Liver (tissue), 10 donors: ENCODE measurements at places on chromosomes 4 and X.

GRCh38 chrX:2423282-2423681 lies 77.5 kb downstream of the DHRSX start:
- DNase-seq: no peak
- peaks cover 2% of the 10 kb centered on the region for H3K36me3 ChIP-seq
- H3K27me3 ChIP-seq: no peaks in the 10 kb centered on the region
- H3K4me1 ChIP-seq: no peaks in the 10 kb centered on the region

DNA sequence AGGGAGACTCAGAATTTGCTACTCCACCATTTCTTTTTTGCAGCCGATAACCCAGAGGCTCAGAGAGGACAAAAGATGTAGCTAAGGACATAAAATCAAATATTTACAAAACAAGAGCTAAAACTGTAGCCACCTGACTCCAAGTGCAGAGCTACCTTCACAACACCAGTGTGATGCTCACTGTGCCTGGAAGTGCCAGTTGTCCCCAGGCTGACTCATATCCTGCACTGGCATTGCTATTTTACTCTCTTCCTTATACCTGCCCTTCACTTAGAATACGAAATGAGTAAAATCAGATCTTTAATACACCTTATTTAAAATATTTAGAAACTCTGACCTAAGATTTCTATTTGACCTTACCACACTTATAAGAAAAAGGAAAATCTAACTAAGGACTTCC lies 39.5 kb downstream of the SLC7A11 start:
- peaks cover 3% of the 10 kb centered on the region for H3K4me1 ChIP-seq
- no peak overlapping the region for H3K27ac ChIP-seq
- no peaks in the 10 kb centered on the region for H3K27me3 ChIP-seq
- no peak overlapping the region for H3K4me3 ChIP-seq
- no peaks in the 10 kb centered on the region for H3K36me3 ChIP-seq
- no peak for DNase-seq

DNA sequence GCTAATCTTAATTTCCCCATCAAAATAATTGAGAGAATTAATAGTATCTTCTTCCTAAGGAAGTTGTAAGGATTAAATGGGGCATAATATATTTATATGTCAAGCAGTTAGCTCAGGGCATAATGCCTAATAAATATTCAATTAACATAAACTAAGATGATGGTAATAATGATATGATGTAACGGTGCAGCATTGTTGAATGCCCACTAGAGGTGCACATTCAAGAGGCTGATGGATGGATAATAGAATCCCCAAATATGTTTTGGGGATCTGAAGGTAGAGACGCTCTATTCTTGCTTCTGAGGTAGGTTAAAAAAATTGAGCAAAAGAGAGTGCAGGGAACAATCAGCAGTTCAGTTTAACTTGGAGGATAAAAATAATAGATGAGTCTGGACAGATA lies 37.1 kb downstream of the ATOH1 start:
- no peak for DNase-seq
- H3K27me3 ChIP-seq: no peaks in the 10 kb centered on the region
- no peak overlapping the region for H3K4me3 ChIP-seq

DNA sequence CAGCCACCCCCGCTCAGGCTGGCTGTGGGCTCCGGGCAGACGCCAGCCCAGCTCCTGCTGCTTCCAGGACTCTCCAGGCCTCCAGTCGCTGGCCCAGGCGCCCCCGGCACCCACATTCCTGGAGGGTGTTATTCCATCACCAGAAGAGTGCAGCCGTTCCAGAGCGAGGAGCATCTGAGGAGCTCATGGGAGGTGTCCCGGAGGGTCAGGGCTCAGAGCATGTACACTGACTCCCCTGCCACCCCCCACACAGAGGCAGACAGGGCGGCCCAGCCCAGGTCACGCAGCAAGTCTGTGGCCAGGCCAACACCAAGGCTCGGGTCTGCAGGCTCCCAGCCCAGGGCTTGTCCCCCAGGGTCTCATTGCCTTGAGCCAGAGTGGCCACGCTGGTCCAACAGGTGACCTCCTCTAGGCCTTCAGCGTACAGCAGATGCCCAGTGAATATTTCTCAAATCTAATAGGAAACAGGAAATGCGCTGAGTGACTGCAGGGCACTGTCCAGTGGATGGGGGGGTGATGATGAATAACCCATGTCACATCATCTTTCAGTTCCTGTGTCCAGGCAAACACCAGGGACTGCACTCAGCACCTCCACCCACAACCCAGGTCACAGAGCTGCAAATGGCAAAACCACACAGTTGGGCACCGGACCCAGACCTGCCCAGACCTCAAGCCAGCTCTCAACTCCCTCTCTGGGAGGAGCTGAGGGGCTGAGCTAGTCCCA lies 37.2 kb downstream of the ABLIM2 start:
- no peaks in the 10 kb centered on the region for H3K4me1 ChIP-seq
- H3K27me3 ChIP-seq: no peaks in the 10 kb centered on the region
- no peak overlapping the region for H3K4me3 ChIP-seq
- no peak overlapping the region for H3K27ac ChIP-seq
- H3K36me3 ChIP-seq: no peaks in the 10 kb centered on the region

DNA sequence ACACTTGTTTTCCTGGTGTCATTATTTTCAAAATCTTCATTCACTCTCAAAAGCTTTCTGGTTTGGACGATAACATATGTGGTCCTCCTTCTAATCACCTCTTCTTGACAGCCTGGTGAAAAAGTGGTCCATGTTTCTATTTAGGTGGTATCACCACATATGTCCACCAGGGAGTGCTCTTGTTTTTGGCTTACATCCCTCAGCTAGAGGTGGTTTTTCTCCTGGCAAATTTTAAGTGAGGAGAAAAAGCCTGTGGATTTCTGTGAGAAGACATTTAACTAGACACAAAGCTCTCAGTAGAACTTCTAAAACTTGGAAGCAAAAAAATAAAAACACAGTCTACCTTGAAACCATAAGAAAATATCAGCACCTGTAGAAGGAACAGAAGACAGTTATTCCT lies 58.0 kb upstream of the FRMPD4 start:
- no peak for DNase-seq
- no peak overlapping the region for H3K4me3 ChIP-seq
- H3K27me3 ChIP-seq: no peaks in the 10 kb centered on the region

- H3K4me1 ChIP-seq: no peaks in the 10 kb centered on the region
- H3K36me3 ChIP-seq: no peaks in the 10 kb centered on the region
- H3K4me3 ChIP-seq: peak overlapping the region; percentile 33
- H3K27ac ChIP-seq: peak overlapping the region; percentile 62
Observed at GRCh38 chrX:40933706-40934425, 151.4 kb upstream of the USP9X start.

DNA sequence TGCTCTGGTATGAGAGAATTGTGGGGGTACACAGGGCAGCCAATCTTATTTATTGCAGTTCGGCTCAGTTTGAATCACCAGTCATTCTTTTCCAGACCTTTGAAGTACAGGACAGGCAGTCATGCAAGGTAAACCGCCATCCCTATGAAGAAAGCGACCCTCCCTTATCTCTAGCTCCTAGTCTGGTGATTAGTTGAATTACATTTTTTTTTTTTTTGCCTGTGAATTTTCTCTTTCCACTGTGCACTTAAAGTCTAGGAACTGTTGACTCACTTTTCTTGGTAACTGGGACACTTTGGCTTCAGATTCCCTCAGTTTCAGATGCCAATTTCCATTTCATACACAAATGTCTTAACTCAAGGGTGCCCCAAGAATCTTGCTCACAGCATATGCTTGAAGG lies 82.4 kb upstream of the FAM9C start:
- H3K36me3 ChIP-seq: no peaks in the 10 kb centered on the region
- H3K27me3 ChIP-seq: no peaks in the 10 kb centered on the region
- no peak overlapping the region for H3K27ac ChIP-seq
- no peak for DNase-seq
- no peak overlapping the region for H3K4me3 ChIP-seq

GRCh38 chr4:48129307-48130014 lies 4.6 kb downstream of the TXK start:
- H3K4me3 ChIP-seq: no peak overlapping the region
- no peak overlapping the region for H3K27ac ChIP-seq
- no peaks in the 10 kb centered on the region for H3K27me3 ChIP-seq
- no peak for DNase-seq
- H3K4me1 ChIP-seq: peaks cover 7% of the 10 kb centered on the region

GRCh38 chrX:124548571-124548970 lies 202.2 kb downstream of the SH2D1A start:
- H3K27me3 ChIP-seq: no peaks in the 10 kb centered on the region
- H3K4me1 ChIP-seq: no peaks in the 10 kb centered on the region
- H3K27ac ChIP-seq: no peak overlapping the region

- H3K27ac ChIP-seq: no peak overlapping the region
- H3K4me3 ChIP-seq: no peak overlapping the region
- DNase-seq: no peak
- H3K27me3 ChIP-seq: no peaks in the 10 kb centered on the region
- no peaks in the 10 kb centered on the region for H3K4me1 ChIP-seq
Observed at GRCh38 chr4:137521053-137521452, 11.2 kb downstream of the PCDH18 start.

DNA sequence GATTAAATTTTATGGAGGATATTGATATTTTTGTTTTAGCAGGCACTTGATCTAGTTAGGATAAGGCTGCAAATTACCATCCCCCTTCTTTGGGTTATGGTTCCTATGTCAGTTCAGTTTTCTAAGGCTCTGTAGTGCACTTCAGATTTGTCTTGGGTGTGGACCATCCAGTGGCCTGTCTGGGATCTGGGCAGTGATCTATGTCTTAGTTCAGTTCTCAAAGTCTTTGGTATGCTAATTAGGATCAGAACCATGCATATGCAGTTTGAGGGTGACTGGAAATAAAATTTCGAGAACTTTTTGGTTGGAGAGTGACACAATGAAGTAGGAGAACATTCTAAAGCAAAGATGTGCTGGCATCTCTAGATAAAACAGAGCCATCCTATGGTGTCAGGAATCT lies 388.2 kb downstream of the MID1IP1 start:
- no peak for DNase-seq
- no peak overlapping the region for H3K27ac ChIP-seq
- H3K27me3 ChIP-seq: no peaks in the 10 kb centered on the region
- H3K4me1 ChIP-seq: no peaks in the 10 kb centered on the region

- no peak for DNase-seq
- H3K27me3 ChIP-seq: no peaks in the 10 kb centered on the region
- no peak overlapping the region for H3K4me3 ChIP-seq
- no peak overlapping the region for H3K27ac ChIP-seq
Observed at GRCh38 chr4:144644368-144645101, 1.4 kb upstream of the HHIP start.

DNA sequence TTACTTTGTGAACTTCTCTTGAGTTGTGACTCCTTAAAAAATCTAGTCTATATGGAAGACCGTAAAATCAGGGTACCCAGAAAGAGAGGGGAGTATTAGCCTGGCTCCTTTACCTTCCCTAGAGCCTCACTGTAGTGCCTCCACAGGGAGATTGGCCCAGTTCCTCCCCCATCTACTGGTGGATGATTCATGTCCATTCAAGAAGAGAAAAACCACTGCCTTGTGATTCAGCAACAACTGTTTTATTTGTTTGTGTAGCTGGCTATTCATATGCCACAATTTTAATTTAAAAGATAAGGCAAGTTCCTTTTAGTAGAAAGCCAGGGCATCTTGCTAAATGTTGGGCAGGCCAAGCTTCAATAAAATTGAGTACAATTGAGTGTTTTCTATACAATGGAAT lies 221.8 kb upstream of the KCNIP4 start:
- H3K36me3 ChIP-seq: no peaks in the 10 kb centered on the region
- no peaks in the 10 kb centered on the region for H3K27me3 ChIP-seq
- H3K4me3 ChIP-seq: no peak overlapping the region
- DNase-seq: no peak
- H3K27ac ChIP-seq: no peak overlapping the region

DNA sequence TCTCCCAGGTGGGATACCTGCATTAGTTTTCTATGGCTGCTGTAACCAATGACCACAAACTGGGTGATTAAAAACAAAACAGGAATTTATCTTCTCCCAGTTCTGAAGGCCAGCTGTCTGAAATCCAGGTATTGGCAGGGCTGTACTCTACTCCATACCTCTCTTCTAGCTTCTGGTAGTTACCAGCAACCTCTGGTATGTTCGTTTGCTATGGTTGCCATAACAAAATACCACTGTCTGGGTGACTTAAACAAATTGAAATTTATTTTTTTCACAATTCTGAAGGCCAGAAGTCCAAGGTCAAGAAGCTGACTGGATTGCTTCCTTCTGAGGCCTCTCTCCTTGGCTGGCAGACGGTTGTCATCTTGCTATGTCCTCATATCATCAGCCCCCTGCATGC lies 642.1 kb upstream of the TENM3 start:
- DNase-seq: no peak
- no peaks in the 10 kb centered on the region for H3K4me1 ChIP-seq
- no peak overlapping the region for H3K4me3 ChIP-seq
- no peak overlapping the region for H3K27ac ChIP-seq
- no peaks in the 10 kb centered on the region for H3K36me3 ChIP-seq

- no peaks in the 10 kb centered on the region for H3K27me3 ChIP-seq
- DNase-seq: no peak
- H3K36me3 ChIP-seq: peaks cover 30% of the 10 kb centered on the region
- no peak overlapping the region for H3K27ac ChIP-seq
Observed at GRCh38 chr4:55447831-55448230, 52.1 kb downstream of the TMEM165 start.

DNA sequence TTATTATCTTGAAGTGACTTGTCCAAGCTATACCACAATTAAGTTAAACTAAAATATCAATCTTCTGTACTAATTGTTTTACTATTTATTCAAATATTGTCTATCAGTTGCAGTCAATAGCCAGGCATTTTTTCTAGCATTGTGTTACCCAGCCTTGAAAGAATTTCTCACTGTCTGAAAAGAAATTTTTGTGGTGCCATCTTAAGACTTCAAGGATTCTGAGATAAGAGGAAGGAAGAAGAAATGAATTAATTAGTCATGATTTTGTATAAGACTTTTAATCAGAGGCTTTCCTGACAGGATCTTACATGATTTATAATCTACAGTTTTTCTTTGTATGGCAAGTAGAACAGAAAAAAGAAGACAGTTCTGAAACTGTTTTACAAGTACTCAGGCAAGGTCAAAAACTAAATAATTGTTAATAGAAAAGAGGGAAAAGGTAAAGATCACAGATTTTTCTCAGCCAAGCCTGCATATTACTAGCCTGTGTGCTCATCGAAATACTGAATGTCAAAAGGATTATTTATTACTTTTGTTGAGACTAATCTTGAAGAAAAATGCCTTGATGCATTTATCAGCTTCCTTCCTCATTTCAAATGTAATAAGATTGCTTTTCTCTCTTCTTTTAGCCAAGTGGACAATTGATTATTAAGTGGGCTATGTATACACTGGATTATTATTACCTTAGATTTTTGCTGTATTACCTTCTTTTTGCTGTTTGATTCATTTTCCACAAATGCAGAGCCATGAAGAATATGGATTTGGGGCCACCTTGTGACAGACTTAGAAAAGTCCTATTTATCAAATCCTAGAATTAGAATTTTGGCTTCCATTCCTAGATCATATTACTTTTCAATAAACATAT lies 53.8 kb downstream of the CXCL1 start:
- H3K4me3 ChIP-seq: no peak overlapping the region
- H3K27me3 ChIP-seq: no peaks in the 10 kb centered on the region
- H3K4me1 ChIP-seq: no peaks in the 10 kb centered on the region
- no peak for DNase-seq
- no peak overlapping the region for H3K27ac ChIP-seq

GRCh38 chr4:55758570-55758969 lies 61.0 kb upstream of the EXOC1L start:
- H3K36me3 ChIP-seq: no peaks in the 10 kb centered on the region
- no peak for DNase-seq
- H3K4me3 ChIP-seq: no peak overlapping the region
- no peaks in the 10 kb centered on the region for H3K27me3 ChIP-seq
- no peak overlapping the region for H3K27ac ChIP-seq
